Mucosa of gallbladder (tissue), 1 donor: ENCODE measurements at places on chromosomes 6 and 20. TPM values are rescaled to one million over a fixed set of nuclear protein-coding genes. Genes with fewer than 3 reads are reported as not detected.

Gene DAAM2
- 12.5 TPM for total RNA-seq

Gene STMND1
- total RNA-seq: 2.2 TPM

Gene IPCEF1
- 3.3 TPM for total RNA-seq

DNA sequence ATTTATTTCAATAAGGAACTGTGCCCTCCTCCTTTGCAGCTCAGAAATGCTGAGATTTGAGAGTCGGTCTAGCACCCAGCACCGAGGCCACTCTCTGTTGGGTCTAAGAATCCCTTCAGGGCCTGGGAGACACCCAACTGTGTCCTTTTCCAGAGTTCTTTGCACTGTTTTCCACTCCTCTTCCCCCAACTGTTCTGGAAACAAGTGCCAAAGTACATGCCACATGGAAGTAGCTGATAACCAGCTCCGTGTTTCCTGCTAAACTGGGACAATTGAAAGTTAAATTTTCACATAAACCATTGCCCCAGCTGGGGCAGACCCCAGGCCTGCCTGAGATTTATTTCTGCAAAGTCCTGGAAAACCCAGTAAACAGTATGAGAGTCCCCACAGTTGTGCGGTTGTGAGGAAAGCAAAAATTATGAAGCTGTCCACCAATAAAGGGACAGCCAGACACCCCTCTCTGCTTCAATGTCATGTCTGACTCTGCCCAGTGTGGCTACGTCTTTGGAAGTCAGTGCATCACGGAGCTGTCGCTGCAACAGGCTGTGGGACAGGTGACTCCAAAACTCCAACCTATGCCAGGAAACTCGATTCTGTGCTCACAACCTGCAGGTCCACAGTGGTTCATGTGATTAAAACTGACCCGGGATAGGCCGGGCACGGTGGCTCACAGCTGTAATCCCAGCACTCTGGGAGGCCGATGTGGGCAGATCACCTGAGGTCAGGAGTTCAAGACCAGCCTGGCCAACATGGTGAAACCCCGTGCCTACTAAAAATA, 178.0 kb upstream of the AFDN start:
- no peak for DNase-seq

DNA sequence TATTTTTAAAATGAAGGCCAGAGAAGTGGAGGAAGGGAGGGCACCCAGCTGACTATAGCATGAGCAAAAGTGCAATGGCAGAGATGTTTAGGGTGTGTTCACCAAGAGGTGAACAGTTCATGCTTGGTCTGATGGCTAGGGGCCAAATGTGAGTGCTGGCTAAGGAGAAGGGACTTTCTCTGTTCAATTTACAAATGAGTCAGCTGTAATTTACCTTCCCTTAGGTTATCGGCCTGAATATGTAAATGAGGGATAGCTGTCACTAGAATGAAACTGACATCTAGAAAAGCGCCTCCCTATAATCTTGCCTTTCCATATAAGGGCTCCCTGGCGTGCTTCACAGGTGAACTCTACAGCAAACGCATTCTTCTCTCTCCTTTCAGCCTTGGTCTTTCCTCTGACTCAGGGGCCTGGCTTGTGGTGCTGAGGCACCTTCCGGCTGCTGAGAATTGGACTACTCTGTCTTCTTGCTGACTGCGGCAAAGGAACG, 114.7 kb upstream of the BACH2 start:
- DNase-seq: no peak

DNA sequence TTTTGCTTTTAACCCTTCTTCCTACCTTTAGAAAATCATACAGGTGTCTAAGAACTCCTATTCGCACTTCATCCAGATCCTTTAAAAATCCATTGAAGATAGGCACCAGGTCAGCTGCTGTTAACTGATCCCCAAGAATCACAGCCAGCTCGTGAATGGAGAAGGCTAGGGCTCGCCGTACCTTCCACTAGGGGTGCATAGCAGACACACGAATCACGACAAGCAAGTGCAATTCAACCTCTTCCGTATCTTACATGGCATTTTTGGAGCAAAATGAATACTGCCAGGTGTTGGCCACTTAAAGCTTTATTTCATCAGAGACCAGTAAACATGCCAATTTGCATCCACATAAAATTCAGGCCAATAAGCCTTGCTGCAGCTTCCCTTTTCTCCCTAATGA, 10.8 kb upstream of the ANKRD60 start:
- DNase-seq: no peak

GRCh38 chr6:168709390-168709789, 268.4 kb downstream of the SMOC2 start:
- no peak for DNase-seq
